ENCODE measurements at places on chromosomes 12 and 14. TPM values are rescaled to one million over a fixed set of nuclear protein-coding genes. Genes with fewer than 3 reads are reported as not detected.

FAM90A1 gene
- 0.65 TPM for polyA plus RNA-seq

BCAT1 gene
- polyA plus RNA-seq, result 0.22 TPM

AHNAK2 gene
- polyA plus RNA-seq, result under 0.01 TPM

IL25 gene
- polyA plus RNA-seq, result not detected

CCDC92 gene
- polyA plus RNA-seq, result 32.2 TPM

Measured in small intestine (tissue), 16 donors.